ENCODE measurements at places on chromosomes 7 and 10.

- no peak for DNase-seq
Measured at GRCh38 chr10:116713846-116714245, 28.5 kb downstream of the HSPA12A start.

- no peak for DNase-seq
Measured at GRCh38 chr10:51230887-51231585, 156.7 kb downstream of the PRKG1 start.

DNA sequence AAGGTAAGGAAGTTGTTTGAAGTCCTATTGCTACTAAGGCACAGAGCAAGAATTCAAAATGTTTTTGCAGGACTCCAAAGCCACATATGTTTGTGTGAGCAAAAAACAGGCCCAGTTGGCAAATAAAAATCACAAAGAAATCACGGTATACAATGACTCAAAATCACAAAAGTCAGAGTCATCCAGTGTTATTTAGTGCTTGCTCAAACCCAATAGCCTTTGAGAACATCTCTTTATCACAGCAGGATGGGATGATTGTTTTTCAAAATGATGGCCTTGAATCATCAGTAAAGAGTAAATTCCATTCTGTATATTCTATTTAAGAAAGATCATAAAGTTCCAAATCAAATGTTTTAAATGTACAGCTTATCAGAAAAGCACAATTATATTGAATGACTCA is 693.9 kb downstream of the REEP3 start:
- no peak for DNase-seq

DNA sequence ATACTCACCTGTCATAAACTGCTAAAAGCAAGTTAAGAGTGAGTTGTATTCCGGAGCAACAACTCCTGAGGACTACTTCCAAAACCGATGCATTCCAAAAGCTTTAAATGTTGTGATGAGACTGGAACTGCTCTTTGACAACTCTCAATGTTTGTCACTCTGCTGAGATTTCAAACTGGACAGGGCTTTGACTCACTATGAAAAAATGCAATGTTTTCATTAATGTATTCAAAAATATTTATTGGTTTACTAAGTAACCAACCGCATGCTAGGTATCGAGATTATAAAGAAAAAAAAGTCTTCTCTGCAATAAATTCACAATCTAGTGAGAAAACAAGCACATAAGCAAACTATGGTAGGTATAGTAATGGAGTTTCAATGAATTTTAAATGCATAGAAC is 107.9 kb upstream of the GNAI1 start:
- DNase-seq = no peak

DNA sequence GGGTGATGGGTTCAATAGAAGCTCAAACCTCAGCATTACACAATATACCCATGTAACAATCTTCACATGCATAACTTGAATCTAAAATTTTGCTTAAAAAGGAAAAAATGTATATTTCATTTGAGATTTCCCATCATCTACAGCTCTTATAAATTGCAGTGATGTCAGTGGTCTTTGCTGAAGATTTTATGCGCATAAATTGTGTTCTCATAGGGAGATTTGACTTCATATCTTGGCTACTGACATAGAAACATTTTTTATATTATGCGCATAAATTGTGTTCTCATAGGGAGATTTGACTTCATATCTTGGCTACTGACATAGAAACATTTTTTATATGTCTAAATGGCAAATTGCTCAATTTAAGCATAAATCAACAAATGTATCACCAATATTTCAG is 1125.3 kb upstream of the C7orf33 start:
- DNase-seq = no peak

- DNase-seq = no peak
Measured at GRCh38 chr10:61991166-61991565, 89.7 kb downstream of the ARID5B start.

GRCh38 chr10:24239289-24240040 is 30.5 kb downstream of the KIAA1217 start:
- no peak for DNase-seq

DNA sequence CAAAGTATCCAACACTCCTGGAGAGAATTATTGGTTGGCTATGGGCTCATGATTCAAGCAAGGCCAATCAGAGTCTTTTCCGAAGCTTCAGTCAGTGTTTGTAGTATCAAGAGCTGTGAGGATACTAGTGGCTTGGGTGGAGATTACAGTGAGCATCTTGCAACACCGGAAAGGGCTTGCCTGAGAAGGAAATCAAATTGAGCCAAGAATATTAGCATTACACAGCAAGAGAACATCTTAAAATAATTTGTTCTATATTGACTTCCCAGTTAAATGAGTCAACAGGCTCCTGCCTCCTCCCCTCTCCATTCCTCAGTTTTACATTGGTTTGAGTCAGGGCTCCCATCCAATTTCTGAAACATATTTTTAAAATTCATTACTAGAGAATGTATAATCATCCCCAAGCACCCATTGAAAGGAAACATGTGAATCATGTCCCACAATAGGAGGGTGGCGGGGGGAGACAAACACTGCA is 127.4 kb downstream of the ELAPOR2 start:
- no peak for DNase-seq

- DNase-seq = no peak
Measured at GRCh38 chr7:118735441-118735840, 510.9 kb downstream of the ANKRD7 start.

GRCh38 chr10:89151857-89152256 is 55.3 kb downstream of the CH25H start:
- no peak for DNase-seq

- DNase-seq = no peak
Measured at GRCh38 chr10:14381475-14381874, 50.8 kb upstream of the FRMD4A start.

GRCh38 chr7:67947646-67948045 is 951.0 kb downstream of the TYW1 start:
- no peak for DNase-seq

DNA sequence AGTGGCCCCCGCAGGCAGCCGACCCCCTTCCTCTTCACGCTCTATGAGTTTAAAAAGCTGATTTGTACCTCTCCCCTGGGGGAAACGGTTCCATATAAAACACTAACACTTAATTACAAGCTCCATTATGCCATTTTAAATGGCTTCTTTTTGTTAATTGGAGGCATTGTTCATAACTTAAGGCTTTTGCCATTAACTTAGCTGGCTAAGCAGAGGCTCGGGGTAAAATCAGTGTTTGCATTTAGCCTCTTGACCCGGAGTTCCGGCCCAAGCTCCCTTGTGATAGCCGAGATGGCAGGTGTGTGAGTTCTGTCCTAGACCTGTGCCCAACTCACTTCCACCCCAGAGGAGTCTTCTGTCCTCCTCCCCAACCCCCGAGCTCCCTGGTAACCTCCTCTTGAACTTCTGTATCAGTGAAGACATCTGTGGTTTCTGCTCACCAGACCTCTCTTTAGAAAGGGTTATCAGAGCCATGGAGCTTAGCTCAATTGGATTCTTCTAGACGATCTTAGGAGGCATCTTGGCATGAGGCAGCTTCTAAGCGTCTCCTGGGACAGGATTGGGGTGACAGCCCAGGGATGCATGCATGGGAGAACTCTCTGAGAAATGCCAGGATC is 34.2 kb upstream of the SH2B2 start:
- no peak for DNase-seq

DNA sequence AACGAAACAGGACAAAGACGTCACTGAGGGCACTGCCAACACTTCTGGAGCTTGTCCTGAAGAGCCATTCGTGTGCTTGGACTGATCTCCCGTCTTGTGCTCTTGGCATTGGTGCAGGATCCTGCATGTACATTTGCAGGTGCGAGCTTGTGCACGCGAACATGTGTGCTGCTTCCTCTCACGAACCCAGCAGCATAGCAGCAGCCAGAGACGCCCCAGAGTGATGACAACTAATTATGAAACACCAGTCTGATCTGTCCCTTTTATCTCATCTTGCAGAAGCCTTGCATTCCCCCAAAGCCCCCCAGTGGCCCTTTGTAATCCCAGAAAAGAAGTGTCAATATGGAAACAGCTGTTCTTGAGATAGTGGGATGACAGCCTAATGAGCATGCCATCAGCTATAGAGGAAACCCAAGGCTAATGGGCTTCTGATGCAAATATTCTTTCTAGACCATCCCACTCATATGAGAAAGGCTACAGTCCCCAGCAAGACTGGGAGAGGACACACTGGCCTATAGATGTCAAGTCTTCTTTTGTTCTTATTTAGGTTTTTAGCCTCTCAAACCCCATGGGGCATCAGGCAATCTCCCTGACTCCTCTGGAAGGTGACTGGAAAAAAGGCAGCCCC is 310.6 kb downstream of the FRMD4A start:
- DNase-seq = no peak

GRCh38 chr10:131737543-131738395 is 163.0 kb upstream of the PPP2R2D start:
- no peak for DNase-seq

DNA sequence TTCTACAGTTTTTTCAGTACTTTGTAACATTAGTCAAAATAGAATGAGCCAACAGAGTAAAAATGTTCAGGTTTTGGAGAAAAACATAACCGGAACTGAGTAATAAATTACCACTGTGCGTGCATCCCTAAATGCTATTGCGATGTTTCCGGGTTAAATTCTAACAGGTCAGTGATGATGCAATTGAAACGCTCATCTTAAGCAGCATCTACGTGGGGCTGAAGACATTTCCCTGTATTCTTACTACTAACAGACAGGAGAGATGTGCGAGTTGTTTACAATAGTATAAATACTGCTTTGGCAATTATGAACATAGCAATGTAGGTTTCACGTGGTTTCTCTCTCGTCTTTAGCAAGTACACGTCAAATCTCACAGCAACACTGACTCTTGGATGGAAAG is 149.4 kb downstream of the USP6NL start:
- no peak for DNase-seq

DNA sequence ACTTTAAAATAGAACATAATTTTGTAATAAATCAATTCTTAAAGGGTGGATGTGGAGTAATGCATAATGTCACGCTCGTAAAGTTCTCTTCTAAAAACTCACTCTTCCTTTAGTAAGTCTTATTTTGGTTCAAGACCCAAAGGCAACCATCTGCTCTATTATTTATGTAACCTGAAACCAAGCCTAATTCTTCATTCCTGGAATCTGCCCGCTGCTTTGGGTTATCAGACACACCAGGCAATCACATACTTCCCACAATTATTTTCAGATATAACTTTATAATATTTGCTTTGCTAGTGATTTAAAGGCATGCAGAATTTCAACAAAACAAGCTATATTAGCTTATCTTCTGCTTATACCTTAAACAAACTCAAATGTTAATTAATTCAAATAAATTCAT is 39.0 kb downstream of the RAB11FIP2 start:
- DNase-seq = no peak

GRCh38 chr10:13808556-13809391 is 222.0 kb downstream of the PRPF18 start:
- DNase-seq = no peak

DNA sequence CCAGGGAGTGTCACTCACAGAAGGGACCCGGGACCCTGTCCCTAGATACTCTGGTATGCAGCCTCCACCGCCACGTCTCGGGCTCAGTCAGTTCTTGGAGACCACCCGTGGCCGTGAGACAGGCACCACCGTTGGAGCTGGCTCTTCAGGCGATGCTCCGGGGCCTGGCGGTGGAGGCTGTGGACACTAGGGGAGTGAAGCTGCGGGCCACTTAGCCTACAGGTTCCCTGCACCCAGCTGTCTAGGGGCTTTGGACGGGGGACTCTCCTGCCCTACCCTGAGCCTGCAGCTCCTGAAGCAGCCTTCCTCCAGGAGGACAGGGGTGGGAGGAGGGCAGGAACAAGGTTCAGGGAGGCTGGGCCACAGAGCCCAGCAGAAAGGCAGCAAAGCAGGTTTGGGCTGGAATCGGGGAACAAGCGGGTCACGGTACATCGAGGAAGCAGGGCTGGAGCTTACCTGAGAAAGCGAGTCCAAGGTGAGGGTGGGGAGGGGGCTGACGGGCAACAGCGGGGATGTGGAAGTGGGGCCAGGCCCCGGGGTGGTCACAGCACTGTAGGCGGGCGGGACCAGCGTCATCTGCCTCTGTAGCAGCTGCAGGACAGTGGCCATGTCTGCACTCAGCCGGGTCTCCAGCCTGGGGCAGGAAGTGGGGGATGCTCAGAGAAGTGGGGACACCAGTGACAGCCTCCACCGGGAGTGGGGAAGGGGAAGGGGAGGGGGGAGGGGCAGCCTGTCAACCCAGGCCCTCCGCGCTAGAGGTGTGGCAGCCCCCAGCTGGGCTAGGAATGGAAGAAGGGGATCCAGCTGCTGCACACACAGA is 31.5 kb downstream of the KCNH2 start:
- no peak for DNase-seq

- DNase-seq = no peak
Measured at GRCh38 chr7:128351296-128352152, 7.8 kb upstream of the RBM28 start.

GRCh38 chr10:112374724-112375541 is 1.0 kb downstream of the ACSL5 start:
- no peak for DNase-seq

DNA sequence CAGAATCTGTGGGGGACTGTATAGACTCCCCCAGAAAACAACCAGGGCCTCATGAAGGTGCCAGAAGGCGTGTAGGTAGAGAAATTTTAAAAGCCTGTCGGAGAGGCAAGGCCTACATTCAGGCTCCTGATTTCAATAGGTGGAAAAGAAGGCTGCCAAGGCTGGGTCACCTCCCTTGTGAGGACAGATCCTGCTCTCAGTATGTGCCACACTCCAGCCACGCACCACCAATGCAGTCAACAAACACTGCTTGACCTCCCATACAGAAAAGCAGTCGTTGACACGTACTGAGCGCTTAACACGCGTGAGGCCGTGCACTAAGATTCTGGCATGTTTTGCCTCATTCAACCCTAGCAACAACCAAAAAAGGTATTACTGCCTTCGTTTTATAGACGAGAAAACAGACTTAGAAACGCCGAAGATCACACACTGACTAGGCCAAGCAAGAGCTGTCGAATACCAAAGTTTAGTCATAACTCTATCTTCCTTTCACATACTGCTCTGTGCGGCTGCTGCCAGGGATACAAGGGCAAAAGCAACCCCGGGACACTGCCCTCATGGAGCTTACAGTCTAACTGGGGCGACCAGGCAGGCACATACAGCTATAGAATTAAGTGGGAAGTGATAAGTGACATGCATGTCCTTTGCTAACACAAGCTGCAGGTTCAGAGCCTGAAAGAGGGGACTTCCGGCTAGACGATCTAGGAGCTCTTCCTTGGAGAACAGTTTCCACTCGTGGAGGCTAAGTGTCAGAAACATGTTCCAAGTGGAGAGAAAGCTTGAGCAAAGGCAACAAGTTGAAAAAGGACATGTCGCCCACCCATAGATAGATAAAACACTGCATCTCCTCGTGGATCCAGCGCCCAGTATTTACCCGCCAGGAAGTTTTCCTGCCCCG is 797 bp upstream of the NKX2-3 start:
- DNase-seq = no peak

DNA sequence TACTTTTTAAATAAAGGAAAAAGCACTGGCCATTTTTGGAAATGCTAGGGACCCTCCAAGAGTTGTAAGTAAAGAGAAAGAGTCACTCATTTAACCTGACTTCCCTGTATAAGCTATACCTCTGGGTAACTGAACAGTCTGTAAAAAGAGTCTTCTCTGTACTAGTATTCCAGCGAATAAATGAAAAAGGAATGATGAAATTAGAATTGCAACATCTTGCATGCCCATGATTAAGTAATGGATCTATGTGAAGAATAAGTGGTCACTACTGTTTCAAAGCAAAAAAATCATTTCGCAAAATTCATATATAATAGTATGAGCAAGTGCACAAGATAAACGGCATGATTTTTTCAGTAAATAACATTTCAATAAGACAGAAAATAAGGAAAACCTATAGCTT is 116.8 kb downstream of the ZFAND4 start:
- DNase-seq = no peak

- no peak for DNase-seq
Measured at GRCh38 chr7:657565-658119, 68.9 kb upstream of the DNAAF5 start.

- no peak for DNase-seq
Measured at GRCh38 chr7:85529831-85530230, 343.0 kb upstream of the SEMA3D start.
